SJSA1 (cell line): ENCODE measurements at places on chromosomes 7 and 10. TPM values are rescaled to one million over a fixed set of nuclear protein-coding genes. Genes with fewer than 3 reads are reported as not detected.
A peak's percentile ranks its signal among the peaks of the same experiment; 100 is the strongest.

DNA sequence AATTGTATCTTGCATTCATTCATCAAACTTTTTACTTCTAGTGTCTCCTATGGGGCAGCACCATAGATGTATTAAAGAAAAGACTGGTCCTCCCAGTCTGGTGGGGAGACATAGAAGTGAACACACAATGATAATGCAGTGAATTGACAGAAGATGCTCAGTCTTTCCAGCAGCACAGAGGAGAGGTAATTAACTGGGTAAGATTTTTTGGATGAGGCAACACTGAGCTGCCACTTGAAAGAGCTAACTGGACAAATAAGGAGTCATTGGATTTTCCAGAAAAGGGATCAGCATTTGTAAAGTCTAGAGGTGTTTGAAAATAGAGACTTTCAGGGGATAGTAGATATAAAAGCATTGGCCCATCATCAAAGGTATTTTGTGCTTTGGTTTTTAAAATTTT lies 7.2 kb upstream of the ITPRIP start:
- DNase-seq: no peak

GRCh38 chr7:102953406-102953805 lies 40.6 kb downstream of the LRRC17 start:
- DNase-seq: no peak

GRCh38 chr10:96400465-96400864 lies 41.7 kb upstream of the OPALIN start:
- no peak for DNase-seq

DNA sequence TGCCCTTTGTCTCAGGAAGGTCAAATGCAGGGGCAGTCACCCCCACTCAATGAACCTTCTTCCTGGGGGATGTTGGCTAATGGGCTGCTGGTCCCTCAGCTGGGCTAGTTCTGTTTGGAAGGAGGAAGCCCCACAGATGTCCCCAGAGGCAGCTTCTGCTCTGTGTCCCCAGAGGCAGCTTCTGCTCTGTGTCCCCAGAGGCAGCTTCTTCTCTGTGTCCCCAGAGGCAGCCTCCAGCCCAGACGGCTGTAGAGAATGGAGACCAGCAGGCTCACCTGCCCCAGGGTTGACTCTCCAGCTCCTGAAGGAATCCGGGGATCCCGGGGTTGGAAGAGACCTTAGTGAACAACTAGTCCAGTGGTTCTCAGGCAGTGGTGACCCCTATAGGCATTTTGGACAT lies 62.5 kb upstream of the LEP start:
- peak; percentile 36 for DNase-seq

EPHB6 gene
- 0.82 TPM in 1 of 2 replicates, not detected in the other for total RNA-seq

EPO gene
- not detected in 2 replicates for total RNA-seq

DNA sequence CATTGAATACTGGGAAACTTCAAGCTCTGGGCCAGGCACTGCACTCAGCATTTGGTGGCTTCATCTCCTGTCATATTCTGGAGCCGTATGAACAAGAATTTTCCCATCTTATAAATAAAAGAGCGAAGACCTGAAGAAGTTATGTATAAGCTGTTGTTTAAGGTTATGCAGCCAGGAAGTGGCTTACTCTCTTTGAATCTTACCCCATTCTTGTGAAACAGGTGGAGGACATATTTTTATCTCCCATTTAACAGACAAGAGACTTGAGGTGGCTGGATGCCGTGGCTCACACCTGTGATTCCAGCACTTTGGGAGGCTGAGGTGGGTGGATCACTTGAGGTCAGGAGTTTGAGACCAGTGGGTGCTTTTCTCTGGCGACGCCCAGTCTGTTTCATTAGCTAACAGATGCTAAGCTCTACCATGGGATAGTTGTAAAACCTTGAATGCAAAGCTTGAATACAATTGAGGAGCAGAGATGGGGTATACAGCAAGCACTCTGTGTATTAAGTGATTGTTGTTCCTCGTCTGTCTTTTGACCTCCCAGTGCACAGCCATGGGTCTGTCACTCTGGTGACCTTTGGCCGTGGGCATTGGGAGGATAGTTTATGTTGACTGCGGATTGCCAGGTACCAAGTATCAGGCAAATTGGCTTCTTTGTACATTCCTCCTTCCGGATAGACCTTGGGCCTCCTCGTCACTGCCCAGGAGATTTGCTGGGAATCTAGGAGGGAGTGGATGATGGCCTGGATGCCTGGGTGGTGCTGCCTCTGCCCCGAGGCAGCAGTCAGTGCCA lies 85.8 kb downstream of the GRK5 start:
- DNase-seq: no peak

DNA sequence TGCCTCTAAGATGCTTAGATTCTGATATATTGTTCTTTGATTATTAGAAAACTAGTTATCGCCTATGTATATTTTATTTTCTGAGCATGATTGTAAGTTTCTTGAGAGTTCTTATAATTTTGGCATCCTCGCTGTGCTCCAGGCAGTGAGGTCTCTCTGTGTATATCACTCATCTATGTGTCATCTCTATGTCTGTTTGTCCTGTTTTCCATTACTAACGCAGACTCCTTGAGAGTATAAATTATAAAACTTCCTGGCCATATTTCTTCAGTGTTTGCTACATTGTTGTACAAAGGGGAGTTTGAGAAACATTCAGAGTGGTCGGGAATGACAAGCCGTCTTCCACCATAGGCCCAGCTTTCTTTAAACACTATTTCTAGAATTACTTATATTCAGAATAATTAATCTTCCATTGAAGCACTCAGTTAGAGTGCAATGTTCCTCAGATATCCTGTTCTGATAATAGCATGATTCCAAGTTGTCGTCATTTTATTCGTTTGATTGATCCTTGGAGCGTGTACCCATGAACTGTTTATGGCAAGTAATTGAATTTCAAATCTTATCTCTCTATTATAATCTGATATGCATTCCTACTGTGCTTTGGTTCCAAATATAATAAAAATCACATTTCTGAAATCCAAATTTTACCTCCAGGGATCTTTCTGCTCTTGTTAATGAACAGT lies 206.6 kb downstream of the BAMBI start:
- DNase-seq: no peak

CRHR2 gene
- total RNA-seq: not detected in 2 replicates

CYP3A4 gene
- not detected in 2 replicates for total RNA-seq

- no peak for DNase-seq
Measured at GRCh38 chr7:20482071-20482470, 133.4 kb upstream of the ABCB5 start.

DNA sequence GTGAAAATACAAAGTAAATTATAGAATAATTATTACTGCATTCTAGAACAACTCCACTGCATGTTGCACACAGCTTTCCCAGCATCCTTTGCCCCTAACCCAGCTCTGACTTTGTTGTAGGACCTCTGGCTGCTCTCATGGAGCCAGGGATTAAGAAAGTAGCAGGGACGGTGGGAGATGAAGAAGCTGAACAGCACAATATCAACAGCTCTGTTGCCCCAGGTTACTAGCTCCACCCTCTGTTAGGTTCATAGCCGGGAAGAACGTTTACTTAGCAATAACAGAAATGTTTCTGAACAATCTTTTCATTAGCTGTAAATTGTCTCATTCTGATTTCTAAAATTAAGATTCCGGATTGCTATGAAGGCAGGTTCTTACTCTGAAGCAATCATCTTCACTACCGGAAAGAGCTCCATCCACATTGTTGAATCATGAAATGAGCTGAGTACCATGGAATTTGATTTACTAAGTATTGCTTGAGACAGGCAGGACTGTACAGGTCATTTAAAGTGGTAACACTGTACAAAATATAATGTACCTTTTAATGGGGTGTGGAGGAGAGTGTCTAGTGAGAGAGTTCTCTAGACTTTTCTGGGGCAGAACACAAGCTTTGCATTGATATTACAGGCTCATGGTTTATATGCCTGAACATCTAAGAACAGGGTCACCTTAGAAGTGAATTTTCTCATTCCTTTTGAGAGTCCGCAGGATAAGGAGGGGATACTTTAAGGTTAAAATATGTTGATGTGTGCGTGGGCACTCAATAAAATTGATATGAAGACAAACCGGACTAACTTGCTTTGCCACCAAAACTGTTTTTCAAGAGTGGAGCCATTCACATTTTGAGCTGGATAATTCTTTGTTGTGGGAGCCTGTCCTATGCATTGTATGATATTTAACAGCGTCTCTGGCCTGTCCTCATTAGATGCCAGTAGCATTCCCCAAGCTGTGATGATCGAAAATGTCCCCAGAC lies 20.8 kb upstream of the RAB18 start:
- no peak for DNase-seq

DNA sequence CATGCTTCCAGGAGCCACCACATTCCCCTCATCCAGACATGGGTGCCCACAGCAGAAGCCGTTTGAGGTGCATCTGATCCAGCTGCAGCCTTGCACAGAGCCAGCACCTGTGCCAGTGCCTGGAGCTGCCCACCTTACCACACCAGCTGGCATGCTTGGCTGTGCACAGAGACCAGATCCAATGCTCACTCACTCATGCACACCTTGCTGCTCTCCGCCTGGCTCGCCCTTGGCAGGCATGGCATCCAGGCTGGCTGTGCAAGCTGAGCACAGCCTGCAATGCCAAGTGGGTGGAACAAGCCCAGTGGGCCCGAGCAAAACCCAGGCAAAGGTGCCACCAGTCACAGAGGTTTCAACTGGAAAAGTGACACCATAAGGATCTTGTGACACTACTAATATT lies 66.9 kb upstream of the SEMA3A start:
- no peak for DNase-seq

GRCh38 chr7:18666107-18666728 lies 170.7 kb downstream of the HDAC9 start:
- DNase-seq: peak; percentile 68

SPDYE11 gene
- total RNA-seq: not detected in 2 replicates

DNA sequence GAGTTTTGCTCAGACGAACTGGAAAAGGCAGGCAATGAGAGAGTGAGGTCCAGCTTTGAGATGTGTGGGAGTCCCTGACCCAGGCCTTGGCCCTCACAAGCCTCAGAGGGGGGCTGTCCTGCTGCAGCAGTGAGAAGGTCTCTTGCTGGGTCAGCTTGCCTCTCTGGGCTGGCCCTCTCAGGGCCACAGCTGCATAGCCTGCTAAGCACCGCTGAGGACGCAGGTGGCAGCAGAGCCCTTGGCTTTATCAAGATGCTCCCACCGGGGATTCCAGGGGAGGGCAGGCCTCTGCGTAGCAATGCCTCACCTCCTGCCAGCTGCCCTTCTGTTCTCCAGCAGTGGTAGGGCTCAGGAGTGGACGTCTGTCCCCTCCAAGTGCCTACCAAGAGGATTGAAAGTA lies 128.7 kb downstream of the COBL start:
- no peak for DNase-seq

GTF2IRD1 gene
- 9.9 and 21.2 TPM in 2 replicates for total RNA-seq

GDF2 gene
- total RNA-seq: not detected in 2 replicates

ASB15 gene
- total RNA-seq: 1.0 and 1.4 TPM in 2 replicates

IL6 gene
- total RNA-seq: 3.3 and 5.8 TPM in 2 replicates

- DNase-seq: no peak
Measured at GRCh38 chr7:139011373-139011772, 24.5 kb downstream of the ZC3HAV1L start.

GRCh38 chr7:101947899-101948298 lies 130.5 kb downstream of the CUX1 start:
- no peak for DNase-seq

- no peak for DNase-seq
Measured at GRCh38 chr10:76711222-76711997, 926.2 kb downstream of the KCNMA1 start.

DNA sequence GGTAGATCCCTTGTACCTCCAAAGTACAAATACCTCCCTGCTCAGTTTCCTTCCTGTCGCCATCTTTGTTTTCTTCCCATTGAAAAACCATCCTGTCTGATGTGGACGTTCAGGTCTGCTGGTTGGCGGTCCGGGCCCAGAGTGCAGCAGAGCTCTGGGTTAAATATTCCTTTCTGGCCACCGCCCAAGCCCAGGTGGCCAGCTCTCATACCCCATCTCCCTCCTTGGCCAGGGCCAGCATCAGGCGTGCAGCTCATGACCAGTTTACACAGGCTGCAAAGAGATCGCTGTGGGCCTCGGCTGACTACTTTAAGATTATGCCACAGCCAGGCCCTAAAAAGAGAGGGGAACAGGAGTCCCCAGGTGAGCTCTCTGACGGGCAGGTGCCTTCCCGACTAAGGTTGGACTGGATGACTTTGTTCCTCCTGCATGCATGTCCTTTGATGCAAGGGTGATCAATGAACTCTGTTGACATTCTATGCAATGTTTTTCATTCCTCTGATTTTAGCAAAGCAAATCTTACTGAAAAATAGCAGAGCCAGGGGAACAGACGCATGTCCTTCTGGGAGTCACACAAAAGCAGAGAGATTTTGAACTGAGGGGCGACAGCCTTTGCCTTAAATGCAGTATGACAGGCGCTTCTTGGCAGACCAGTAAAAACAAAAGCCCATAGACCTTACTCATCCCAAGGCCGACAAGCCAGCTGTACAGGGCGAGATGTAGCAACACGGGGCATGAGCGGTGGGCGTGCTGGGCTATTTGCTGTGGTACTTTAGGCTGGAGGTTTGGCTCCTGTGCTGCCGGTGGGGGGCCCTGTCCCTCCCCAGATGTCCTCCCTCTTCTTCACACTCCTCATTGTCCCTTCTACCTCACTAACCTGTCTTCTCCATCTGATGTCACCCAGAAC lies 33.3 kb upstream of the SH2B2 start:
- DNase-seq: no peak

- no peak for DNase-seq
Measured at GRCh38 chr10:113648478-113648877, 15.4 kb downstream of the NRAP start.

- no peak for DNase-seq
Measured at GRCh38 chr7:28931565-28931964, 26.6 kb downstream of the TRIL start.

DNA sequence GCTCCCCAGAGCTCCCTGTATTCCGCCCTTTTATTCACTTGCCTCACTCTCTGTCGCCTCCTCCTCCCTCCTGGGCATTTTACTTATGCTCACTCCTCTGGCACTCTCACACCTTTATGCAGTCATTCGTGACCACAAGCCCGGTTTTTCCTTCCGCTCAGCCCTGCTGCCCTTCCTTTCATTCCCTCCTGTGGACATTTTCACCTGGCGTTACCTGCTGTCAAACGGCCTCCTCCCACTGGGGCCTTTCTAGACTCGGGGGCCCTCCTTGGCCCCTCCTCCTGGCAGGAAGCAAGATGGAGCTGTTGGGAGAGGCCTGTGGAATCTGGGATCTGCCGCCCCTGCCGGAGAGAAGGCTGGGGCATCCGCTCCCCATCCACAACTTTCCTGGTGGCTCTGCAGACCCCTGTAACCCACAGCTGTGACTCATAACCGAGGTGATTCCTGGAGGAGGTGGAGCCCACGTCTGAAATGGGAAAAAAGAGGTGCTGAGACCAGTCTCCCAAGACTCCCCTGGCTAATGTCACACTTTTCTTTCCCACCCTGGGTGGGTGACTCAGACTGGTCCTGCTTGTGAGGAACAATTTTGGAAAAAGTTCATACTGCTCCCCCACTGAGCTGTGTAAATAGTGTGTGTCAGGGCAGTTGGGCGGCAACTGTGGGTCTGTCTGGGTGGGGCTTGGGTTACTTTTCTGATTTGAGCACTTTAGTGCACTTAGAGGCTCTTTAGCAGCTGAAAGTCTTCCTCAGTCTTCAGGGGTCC lies 1.2 kb downstream of the VCL start:
- peak; percentile 94 for DNase-seq

GRCh38 chr10:299512-299911 lies 164.3 kb downstream of the ZMYND11 start:
- DNase-seq: no peak

- DNase-seq: no peak
Measured at GRCh38 chr7:132779164-132779563, 202.9 kb upstream of the PLXNA4 start.
